Chondrocyte (in vitro differentiated cells): ENCODE measurements at places on chromosomes 3 and 15. TPM values are rescaled to one million over a fixed set of nuclear protein-coding genes. Genes with fewer than 3 reads are reported as not detected.

Gene KBTBD13
- not detected in 3 replicates for total RNA-seq

Gene GP5
- 0.28 TPM in 1 of 3 replicates, not detected in the others for total RNA-seq

Gene CHRNA5
- total RNA-seq, result 1.6 to 1.8 TPM (median 1.6 TPM) in 3 replicates

Gene RFT1
- 13.9 to 19.3 TPM (median 14.8 TPM) in 3 replicates for total RNA-seq

Gene SMAD6
- total RNA-seq, result 5.2 to 29.0 TPM (median 6.6 TPM) in 3 replicates

Gene TRANK1
- total RNA-seq, result 16.3 to 21.6 TPM (median 18.5 TPM) in 3 replicates

Gene FAM43A
- 22.8 to 25.3 TPM (median 25.1 TPM) in 3 replicates for total RNA-seq

Gene FSD2
- total RNA-seq, result not detected in 3 replicates

Gene SOX2
- 0.79 to 3.3 TPM (median 1.3 TPM) in 3 replicates for total RNA-seq

Gene DUOXA2
- total RNA-seq, result not detected in 3 replicates

Gene ADCY5
- total RNA-seq, result 8.0 to 28.6 TPM (median 10.5 TPM) in 3 replicates

Gene ZXDC
- total RNA-seq, result 26.3 to 29.7 TPM (median 26.6 TPM) in 3 replicates

Gene STARD9
- 13.6 to 15.5 TPM (median 14.9 TPM) in 3 replicates for total RNA-seq

Gene CELF6
- 0.42 to 1.3 TPM in 2 of 3 replicates, not detected in the other for total RNA-seq

Gene PRKCI
- total RNA-seq, result 36.7 to 59.8 TPM (median 55.4 TPM) in 3 replicates

Gene VPS39
- 52.5 to 69.2 TPM (median 53.5 TPM) in 3 replicates for total RNA-seq

Gene ARHGEF3
- total RNA-seq, result 2.8 to 6.9 TPM (median 5.2 TPM) in 3 replicates

Gene GOLGA8J
- total RNA-seq, result not detected in 3 replicates

Gene GPR149
- not detected in 3 replicates for total RNA-seq

Gene ATXN7
- 19.1 to 20.6 TPM (median 19.5 TPM) in 3 replicates for total RNA-seq

Gene HTR3E
- total RNA-seq, result not detected in 3 replicates

Gene VEPH1
- 2.2 to 4.3 TPM (median 3.1 TPM) in 3 replicates for total RNA-seq

Gene KIF9
- 3.9 to 4.5 TPM (median 4.3 TPM) in 3 replicates for total RNA-seq

Gene SLC6A1
- 0.87 to 2.3 TPM (median 2.0 TPM) in 3 replicates for total RNA-seq

Gene LMOD3
- not detected in 3 replicates for total RNA-seq

Gene B3GALNT1
- total RNA-seq, result 14.1 to 24.8 TPM (median 22.0 TPM) in 3 replicates

Gene ARL6
- 4.5 to 8.0 TPM (median 4.7 TPM) in 3 replicates for total RNA-seq

Gene OSBPL10
- total RNA-seq, result 44.1 to 56.6 TPM (median 45.4 TPM) in 3 replicates

Gene SEMA7A
- total RNA-seq, result 1.1 to 3.3 TPM (median 2.3 TPM) in 3 replicates

Gene ANAPC13
- 66.8 to 86.0 TPM (median 81.3 TPM) in 3 replicates for total RNA-seq

Gene SH3BP5
- total RNA-seq, result 12.2 to 13.5 TPM (median 13.3 TPM) in 3 replicates

Gene HESX1
- 0.77 to 1.7 TPM (median 1.2 TPM) in 3 replicates for total RNA-seq

Gene CAMK2N2
- 3.2 to 5.3 TPM (median 3.9 TPM) in 3 replicates for total RNA-seq

Gene EPHA3
- 0.87 to 1.6 TPM (median 1.2 TPM) in 3 replicates for total RNA-seq

Gene ATP13A5
- total RNA-seq, result not detected in 3 replicates

Gene STRIT1
- not detected in 3 replicates for total RNA-seq

Gene POC1A
- 5.3 to 5.7 TPM (median 5.5 TPM) in 3 replicates for total RNA-seq

Gene SLITRK3
- 0.77 TPM in 1 of 3 replicates, not detected in the others for total RNA-seq

Gene ADAMTS17
- 3.4 to 3.9 TPM (median 3.4 TPM) in 3 replicates for total RNA-seq
